Activated CD4-positive, alpha-beta T cell treated with anti-CD3 and anti-CD28 coated beads, Interleukin-2, amount 50 U/mL, for 1 hour (primary cell): ENCODE measurements at places on chromosomes 5 and 9.

GRCh38 chr5:39262981-39263380, 43.6 kb upstream of the FYB1 start:
- no peak for DNase-seq

DNA sequence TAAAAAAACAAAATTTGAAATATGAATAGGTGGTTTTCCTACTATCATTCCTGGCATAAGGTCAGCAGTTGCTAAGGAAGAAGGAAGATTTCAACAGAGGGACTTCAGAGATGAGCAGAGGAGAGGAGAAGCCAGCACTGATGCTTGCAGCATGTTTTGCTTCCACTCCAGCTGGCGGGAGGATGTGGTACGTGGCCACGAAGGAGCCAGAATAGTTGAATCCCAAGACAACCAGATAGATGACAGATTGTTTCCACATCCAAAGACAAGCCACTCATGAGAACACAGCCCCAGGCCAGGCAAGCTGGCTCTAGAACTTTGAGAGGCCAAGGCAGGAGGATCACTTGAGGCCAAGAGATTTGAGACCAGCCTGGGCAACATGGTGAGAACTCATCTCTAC, 15.1 kb downstream of the TIMD4 start:
- DNase-seq: no peak

DNA sequence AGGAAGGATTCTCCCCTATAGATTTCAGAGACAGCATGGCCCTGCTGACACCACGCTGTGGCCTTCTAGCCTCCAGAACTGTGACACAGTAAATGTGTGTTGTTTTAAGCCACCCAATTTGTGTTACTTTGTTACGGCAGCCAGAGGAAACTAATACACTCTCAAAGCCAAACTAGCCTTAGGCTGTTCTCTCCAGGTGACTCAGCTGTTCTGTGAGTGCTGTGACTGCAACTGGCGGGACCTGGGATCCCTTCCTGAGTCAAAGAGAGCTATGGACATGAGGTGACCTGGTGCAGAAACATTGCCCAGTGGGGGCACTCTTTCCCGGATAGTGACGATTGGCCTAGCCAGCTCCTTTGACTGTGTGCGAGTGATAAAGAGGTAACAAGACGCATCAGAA, 14.0 kb upstream of the MLANA start:
- DNase-seq: no peak

GRCh38 chr5:149221326-149221725, 50.3 kb upstream of the AFAP1L1 start:
- no peak for DNase-seq

- no peak for DNase-seq
These were observed 196.3 kb downstream of the ATP10B start for GRCh38 chr5:160655717-160656116.

GRCh38 chr9:135790850-135791249, 88.9 kb downstream of the KCNT1 start:
- DNase-seq: no peak

GRCh38 chr9:69452110-69452782, 127.2 kb downstream of the ENTREP1 start:
- no peak for DNase-seq

DNA sequence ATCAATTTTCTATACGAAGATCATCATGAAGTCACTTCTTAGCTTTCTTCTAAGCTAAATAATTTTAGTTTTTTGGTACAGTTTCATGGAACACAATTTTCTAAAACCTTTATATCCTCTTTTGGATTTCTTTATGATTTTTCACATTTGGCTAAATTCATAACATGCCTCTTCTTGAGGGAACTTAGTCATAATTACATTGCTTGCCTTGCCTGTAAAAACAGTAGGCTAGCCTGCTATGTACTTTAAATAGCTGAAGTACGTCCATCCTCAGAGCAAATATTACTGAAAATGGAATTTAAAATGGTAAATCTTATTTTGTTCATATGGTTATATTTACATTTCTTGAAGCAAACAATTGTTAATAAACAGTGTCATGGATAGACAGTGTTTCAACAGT, 225.0 kb downstream of the VPS13A start:
- no peak for DNase-seq

- DNase-seq: no peak
These were observed 156.3 kb upstream of the FST start for GRCh38 chr5:53323943-53324642.

- DNase-seq: no peak
These were observed 3.5 kb upstream of the TNIP1 start for GRCh38 chr5:151084363-151084762.

DNA sequence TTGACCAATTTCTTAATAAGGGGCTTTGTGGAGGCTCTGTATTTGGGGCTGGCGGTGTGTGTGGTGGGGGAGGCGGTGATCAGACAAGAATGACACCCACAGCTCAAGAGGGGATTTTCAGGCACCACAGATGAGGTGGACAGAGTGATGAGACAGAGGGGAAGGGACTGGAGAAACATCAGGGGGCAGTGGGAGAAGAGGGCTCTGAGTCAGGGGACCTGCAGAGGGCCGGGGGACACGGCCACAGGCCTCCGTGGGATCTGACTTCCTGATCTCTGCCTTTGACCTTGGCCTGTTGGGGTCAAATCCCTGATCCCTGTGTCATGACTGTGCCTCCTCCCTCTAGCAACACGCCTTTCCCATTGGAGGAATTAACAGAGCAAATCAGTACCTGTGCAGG, 197.7 kb downstream of the C9orf50 start:
- no peak for DNase-seq

DNA sequence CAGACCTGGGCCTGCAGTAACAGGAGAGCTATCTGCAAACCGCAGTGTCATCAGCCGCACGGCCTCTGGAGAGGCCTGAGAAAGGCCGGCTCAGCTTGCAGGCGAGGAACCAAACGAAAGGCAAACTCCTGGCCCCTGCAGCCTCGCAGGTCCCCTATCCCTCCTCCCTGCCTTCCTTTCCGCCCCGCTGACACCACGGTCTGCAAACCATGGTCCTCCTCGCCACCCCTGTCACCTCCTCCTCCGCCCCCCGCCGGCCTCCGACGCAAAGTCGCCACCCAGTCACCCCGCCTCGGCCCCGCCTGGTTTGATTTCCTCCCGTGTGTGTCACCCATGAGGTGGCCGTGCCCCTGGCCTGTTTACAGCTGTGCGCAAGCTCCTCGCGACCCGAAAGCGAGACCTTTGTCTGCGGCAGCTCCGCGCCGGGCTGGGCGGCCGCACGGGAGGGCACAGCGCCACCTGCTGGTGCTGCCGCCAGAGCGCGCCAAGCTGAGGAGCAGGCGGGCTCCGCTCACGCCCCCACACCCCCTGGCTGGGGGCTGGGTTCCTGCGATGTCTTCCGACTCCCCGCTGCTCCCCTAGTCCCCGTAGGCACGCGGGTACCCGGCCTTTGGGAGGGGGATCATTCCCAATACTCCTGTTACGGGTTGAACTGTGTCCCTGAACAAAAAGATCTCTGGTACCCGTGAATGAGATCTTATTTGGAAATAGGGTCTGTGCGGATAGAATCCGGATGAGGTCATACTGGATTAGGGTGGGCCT, 19.4 kb downstream of the GBGT1 start:
- DNase-seq: peak; percentile 94

- no peak for DNase-seq
These were observed 518.2 kb downstream of the TLR4 start for GRCh38 chr9:118222375-118222774.

GRCh38 chr9:114081441-114082016, 3.4 kb upstream of the AMBP start:
- no peak for DNase-seq

DNA sequence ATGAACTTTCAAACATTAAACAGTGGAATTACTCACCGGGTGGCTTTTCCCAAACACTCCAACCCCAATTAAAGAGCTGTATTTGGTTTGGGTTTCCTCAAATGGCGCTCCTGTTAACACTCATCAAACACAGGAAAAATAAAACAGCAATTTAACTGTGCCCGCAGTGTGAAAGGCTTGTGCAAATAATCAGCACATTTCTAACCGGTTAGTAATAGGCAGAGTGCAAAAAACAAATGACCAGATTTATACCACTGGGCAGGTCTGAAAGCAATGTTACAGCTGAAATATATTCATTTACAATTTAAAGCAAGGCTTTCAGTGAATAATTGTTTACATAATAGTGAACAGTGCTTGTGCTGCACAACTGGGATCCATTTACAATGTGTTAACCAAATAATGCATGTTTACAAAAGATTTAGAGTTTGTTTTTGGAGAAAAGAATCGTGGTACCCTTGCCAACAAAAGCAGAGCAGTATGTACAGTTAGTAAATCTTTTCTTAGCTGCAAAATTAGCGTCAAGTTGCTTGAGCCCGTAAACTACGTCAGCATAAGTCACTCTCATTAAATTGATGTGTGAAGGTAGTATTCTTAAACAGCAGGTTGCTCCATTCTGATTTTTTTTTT, 662.9 kb upstream of the ZNF608 start:
- DNase-seq: no peak

DNA sequence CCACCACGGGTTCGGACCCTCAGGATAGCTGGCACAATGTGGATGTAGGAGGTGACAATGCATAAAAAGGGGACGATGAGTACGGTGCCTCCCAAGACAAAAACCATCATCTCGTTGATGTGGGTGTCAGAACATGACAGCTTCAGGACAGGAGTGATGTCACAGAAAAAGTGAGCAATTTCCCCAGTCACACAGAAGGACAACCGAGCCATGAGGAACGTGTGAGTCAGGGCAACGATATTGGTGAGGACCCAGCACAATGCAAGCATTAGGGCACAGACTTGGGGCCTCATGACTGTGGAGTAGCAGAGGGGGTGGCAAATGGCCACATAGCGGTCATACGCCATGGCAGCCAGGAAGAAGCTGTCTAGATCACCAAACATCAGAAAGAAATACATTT, 491 bp downstream of the OR1N1 start:
- no peak for DNase-seq

- DNase-seq: no peak
These were observed 67.2 kb downstream of the TTC39B start for GRCh38 chr9:15239816-15240215.

GRCh38 chr5:61638476-61638875, 306.4 kb downstream of the ZSWIM6 start:
- no peak for DNase-seq

DNA sequence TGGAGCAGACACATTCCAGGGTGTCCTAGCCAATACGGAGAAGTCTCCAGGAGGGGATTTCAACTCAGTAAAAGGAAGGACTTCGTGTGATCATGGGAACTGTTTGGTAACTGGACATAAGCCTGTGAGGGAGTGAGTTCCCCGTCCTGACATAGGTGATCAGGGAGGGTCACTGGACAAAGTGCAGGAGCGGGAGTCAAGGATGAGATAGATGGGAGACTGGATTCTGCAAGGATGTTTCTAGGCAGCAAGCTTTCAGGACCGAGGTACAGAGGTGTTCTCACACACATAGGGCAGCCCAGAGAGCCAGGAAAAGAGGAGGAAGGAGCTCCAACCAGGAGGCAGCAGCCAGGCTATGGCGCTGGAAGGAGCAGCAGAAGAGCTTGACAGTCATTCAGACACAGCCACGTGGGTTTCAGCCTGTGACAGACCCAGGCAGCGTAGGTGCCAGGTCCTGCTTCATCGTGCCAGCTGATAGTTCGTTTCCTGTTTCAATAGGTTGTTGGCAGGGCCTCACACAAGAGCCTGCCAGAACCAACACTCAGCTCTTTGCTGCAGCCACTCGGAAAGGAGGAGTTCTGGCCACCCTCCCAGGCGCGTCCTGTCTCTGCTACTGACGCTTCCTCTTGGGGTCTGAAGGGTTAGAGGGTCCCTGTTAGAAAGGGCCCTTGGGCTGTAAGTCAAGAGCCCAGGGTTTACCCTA, 84.1 kb downstream of the AMBP start:
- no peak for DNase-seq

GRCh38 chr5:65172486-65173129, 309.1 kb downstream of the ADAMTS6 start:
- DNase-seq: no peak

- DNase-seq: no peak
These were observed 310.5 kb upstream of the TRPM3 start for GRCh38 chr9:71431931-71432330.

DNA sequence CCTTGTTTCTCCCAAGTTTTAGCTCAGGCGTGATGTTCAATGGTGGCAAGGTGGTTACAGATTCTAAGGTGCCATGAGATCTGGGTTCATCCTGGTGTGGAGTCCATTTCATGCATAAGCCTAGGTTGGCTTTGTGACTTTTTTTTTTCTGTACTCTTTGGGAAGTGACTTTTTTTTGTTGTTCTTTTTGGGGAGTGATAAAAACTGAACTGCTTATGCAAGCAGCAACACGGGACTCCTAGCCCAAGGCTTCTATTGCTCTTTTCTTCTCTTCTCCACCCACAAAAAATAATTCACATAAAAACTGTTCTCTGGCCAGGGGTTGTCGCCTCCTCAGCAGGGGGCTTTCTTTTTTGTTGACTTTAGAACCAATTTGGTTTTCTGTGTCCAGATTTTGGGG, 15.4 kb downstream of the STC2 start:
- DNase-seq: no peak

GRCh38 chr5:52837591-52838001, 49.9 kb downstream of the ITGA1 start:
- no peak for DNase-seq

GRCh38 chr5:135955525-135955924, 742 bp upstream of the LECT2 start:
- no peak for DNase-seq

DNA sequence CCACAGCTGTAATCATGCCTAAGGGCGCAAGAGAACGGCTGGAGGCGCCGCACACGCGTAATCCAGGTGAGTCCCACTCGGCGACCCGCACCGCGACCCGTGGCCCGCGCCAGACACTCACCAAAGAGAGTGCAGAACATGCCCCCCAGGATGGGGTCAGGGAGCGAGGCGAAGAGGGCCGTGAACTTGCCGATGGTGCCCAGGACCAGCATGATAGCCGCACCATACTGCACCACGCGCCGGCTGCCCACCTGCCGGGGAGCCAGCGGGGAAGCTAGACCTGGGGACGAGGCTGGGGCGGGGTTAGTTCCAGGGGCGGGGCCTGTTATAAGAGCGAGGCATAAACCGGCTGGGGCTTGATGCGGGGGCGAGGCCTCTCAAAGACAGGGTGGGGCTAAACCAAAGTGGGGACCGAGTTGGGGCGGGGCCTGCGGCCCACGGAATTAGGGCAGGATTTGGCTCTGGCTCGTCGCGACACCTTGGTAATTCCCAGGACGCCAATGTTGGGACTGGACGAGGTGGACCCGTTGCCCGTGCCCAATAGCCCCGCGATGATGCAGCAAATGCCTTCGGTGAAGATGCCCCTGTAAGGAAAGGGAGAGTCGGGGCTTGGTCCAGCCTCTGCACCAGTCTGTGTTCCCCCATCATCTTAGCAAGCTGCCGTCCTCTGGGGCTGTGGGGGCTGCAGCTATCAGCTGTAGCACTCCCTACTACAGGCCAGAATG, 4.8 kb downstream of the SLC23A1 start:
- no peak for DNase-seq

GRCh38 chr9:18907927-18908625, 124.9 kb downstream of the SAXO1 start:
- no peak for DNase-seq

DNA sequence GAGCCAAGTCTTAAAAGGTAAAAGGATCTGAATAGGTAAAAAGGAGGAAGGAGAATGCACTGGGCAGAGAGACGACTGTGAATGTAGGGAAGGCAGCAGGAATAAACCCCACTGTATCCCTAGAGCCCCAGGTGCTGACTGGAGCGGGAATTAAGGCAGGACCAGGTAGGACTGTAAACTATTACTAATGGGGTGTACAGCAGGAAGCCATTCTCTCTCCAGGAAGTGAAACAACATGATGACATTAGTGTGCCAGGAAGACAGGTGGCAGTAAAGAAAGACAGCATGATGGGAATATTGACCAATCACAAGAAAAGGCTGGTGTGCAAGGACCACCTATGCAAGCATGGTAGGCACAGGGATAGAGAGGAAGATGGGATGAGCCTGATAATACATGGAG, 433.0 kb downstream of the DNAH5 start:
- DNase-seq: no peak
